KG1 (cell line): ENCODE measurements at places on chromosomes 3 and 15.

DNA sequence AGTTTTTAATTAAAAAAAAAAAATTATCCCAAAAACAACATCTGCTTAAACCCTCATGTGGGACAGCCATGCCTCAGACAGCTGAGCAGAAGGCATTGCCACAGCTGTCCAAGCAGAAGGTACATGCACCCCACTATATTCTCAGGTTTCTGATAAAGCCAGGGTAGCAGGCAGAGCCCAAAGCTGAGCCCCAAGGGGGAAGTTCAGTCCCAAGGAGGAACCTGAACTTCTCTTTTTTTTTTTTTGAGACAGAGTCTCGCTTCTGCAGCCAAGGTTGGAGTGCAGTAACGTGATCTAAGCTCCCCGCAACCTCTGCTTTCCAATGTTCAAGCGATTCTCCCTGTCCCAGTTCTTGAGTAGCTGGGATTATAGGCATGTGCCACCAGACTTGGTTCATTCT is 33.2 kb downstream of the MKRN2 start:
- DNase-seq: no peak

- DNase-seq: no peak
These were observed 14.7 kb downstream of the TM2D3 start for GRCh38 chr15:101637516-101637915.

DNA sequence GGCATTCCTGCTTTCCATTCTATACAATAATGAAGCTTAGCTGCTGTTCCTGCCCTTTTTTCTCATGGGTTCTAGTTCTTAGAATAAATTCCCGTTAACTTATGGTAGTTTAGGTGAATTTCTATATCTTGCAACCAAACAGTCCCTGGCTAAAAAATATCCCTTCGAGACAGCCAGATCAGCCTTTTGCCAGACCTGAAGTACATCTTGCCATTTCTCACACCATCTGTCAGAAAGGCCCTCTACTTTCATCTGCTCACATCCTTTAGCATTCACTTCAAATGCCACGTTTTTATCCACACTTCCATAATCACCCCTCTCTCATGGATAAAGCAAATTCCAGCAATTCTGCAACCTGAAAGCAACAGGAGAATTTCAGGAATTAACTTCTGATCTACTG is 145.4 kb downstream of the GAP43 start:
- DNase-seq: no peak

- no peak for DNase-seq
These were observed 315.6 kb downstream of the EDEM1 start for GRCh38 chr3:5503136-5503535.

GRCh38 chr3:119663885-119664284 is 3.5 kb upstream of the POPDC2 start:
- DNase-seq: no peak

- no peak for DNase-seq
These were observed 16.6 kb downstream of the TICRR start for GRCh38 chr15:89591834-89592233.

DNA sequence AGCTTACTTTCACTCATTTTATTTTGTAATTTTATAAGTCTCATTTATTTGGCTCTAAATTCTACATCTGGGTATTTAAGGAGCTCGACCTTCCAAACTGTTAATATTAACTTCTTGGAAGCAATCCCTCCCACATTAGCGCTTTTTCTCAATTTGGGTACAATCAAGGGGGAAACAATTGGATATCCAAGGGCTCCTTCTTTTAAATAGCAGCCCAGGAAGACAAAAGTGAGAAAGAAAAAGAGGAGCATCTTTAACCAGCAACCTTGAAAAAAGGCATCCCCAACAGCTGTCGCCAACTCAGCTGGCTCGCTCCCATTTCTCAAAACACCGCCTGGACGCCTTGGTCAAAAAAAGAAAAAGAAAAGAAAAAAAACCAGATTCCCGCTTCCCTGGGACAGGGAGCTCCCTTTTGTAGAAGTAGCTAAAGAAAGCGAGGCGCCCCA is 873 bp downstream of the C3orf70 start:
- no peak for DNase-seq

GRCh38 chr3:151112731-151113130 is 27.3 kb downstream of the MED12L start:
- no peak for DNase-seq

DNA sequence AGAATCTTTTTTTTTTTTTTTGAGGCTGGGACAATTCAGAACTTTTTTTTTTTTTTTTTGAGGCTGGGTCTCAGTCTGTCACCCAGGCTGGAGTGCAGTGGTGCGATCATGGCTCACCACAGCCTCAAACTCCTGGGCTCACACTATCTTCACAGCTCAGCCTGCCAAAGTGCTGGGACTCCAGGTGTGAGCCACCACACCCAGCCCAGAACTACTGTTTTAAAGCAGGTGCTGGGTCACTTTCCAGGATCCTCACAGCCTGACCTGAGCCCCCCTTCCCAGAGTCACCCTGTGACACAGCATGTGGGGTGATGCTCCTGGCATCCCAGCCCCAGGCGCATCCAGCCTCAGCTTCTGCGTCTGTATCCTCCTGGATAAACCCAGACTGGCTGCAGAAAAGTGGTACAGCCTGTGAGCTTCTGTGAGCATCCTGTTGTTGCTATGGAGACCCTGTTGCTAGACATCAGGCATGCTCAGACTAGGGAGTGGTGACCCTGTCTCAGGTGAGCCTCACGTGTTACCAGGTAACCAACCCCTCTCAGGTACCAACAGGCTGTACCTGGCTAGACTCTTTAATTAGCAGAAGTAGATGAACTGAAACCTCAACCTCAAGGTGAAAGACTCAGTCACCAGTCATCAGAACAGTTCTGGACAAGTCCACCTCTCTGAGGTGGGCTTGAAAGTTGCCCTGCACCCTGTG is 15.0 kb downstream of the KLF13 start:
- DNase-seq: no peak

DNA sequence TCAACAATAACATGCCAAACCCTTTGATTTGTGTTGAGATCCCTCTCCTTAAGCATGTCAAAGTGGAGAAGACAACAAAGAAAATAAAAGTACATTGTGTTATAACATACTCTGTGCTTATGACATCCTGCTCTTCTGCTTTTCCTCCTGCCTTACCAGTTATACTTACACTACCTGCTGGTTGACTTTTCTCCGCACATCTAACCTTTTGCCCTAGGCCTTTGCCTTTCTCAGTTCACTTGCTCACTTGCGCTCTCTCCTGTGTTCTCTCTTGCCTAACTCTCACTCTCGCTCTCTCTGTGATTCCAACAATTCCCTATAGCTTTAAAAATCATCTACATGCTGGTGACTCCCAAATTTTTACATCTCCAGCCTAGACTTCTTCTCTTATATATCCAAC is 5.7 kb downstream of the DNAH12 start:
- DNase-seq: no peak

DNA sequence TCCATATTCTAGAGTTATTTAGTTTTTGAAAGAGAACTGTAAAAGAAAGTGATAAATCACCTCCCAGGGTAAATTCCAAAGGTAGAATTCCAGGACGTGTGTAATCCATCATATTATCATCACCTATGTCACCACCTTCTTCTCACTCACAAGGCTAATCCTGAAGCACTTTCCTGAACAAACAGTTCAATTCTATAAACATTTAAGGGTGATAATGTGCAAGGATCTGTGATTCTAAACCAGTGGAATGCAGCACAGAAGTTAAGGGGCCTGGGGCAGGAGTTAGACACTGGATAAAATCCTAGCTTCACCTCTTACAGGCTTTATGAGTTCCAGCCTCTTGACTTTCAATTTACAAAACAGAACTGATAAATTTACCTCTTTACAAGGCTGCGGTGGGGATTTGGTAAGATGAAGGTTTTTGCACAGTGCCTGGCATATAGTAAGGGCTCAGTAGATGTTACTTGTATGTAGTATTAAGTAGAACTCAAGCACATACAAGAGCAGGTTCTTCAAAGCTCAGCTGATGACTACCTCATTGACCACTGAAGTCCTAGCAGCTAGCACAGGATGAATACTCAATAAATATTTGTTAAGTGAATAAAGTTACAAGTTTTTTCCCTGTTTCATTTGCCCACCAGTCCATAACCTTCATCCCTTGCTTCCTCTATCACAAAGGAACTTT is 47.3 kb upstream of the CCDC80 start:
- no peak for DNase-seq

DNA sequence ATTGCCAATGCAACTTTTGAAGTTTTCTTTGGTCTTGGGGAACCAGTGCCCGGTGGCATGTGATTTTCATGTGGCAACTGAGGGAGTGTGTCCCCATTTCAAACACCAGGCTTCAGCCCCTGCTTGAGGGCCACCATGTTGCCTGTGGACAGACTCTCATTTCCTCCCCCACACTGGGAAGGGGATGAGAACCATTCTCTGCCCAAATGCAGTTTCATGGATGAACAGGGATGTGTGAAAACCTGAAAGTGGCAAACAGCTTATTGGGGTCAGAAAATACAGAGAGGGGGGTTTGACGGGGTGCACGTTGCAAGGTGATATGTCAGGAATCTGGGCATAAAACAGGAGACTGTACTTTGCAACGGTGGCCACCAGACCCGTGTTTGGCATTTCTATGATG is 6.3 kb downstream of the FAM107A start:
- DNase-seq: no peak

GRCh38 chr3:40116478-40117177 is 192.9 kb upstream of the EIF1B start:
- no peak for DNase-seq

DNA sequence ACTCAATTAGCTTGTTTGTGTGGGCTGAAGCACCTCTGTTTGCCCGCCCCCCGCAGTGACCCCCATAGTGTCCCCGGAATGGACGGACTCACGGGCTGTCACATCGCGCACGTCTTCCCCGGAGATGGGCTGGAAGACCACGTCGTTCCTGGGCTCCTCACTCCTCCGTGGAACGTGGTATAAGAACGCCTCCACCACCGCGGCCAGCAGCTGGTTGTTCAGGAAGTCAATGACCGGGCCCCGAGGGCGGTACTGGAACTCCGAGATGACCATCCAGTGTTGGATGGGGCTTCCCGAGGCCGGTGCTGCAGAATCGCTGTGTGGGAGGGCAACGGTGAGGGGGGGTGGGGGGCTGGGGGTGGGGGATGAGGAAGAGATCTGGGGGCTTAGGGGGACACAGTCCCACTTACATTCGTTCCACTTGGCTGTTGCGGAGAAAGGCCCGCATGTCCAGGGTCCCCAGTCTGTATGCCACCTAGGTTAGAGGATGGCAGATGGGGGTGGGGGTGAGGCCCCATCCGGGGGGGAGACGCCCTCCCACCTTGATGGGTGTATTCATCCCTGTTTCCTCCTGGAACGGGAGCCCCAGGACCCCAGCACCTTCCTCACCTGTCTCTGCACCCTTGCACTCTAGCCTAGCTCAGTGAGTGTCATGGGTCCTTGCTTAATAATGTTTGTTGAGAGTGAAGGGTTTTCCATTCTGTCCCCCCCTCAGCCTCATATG is 30.2 kb downstream of the MUC20 start:
- DNase-seq: no peak

DNA sequence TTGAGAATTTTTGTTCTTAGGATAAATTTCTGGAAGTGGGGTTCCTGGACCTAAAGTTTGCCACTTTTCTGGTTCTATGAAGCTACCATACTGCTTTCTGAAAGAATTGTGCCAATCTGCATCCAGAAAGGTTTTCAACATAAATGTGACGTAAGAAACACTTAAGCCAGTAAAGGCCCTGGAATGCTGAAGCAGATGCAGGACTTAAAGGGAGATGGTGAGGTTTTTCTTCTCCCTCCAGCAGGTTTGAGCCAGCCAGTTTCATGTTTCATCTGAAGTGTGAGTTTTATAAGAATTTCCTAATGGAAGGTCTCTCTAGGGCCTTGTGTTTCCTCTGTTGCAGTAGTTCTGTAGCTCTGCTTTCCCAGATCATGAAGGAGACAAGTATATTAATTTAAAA is 33.1 kb downstream of the ZNF592 start:
- no peak for DNase-seq

GRCh38 chr15:39756806-39757522 is 25.7 kb downstream of the FSIP1 start:
- DNase-seq: peak; percentile 26

DNA sequence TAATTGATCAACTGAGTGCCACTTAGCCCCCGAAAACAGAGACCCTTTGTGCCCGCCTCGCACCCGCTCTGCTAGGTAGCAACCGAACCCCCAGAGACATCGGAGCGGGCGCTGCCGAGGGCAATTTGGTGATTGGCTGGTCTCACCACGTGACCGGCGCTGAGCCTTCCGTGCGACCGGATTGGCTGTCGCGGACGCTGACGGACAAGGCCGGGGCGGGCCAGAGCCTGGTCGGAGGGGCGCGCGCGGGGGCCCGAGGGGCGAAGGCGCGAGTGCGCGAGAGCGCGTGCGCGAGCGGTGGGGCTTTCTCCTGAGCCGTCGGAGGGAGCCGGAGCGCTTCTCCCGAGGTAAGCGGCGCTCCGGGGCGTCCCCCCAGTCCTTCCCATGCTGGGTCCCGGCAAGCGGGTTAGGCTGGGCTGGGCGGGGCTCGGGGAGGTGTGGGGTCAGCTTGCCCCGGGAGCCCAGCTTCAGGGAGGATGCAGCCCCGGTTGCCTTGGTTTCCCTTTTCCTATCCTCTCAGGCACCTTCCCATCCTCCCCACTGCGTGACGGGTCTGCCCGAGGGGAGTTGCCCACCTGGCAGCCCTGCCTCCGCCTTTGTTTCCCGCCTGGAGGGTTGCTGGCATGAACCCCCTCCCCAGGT is at the start of gene TMEM108:
Gene TMEM108 (plus strand): TSS at position 303 of the 642 bp plus-strand sequence.
- DNase-seq: no peak

GRCh38 chr3:49567406-49567805 is 13.1 kb downstream of the BSN start:
- DNase-seq: no peak

- no peak for DNase-seq
These were observed 6.7 kb upstream of the OCA2 start for GRCh38 chr15:28105793-28106192.

GRCh38 chr15:71254491-71254890 is 139.2 kb downstream of the THSD4 start:
- no peak for DNase-seq

DNA sequence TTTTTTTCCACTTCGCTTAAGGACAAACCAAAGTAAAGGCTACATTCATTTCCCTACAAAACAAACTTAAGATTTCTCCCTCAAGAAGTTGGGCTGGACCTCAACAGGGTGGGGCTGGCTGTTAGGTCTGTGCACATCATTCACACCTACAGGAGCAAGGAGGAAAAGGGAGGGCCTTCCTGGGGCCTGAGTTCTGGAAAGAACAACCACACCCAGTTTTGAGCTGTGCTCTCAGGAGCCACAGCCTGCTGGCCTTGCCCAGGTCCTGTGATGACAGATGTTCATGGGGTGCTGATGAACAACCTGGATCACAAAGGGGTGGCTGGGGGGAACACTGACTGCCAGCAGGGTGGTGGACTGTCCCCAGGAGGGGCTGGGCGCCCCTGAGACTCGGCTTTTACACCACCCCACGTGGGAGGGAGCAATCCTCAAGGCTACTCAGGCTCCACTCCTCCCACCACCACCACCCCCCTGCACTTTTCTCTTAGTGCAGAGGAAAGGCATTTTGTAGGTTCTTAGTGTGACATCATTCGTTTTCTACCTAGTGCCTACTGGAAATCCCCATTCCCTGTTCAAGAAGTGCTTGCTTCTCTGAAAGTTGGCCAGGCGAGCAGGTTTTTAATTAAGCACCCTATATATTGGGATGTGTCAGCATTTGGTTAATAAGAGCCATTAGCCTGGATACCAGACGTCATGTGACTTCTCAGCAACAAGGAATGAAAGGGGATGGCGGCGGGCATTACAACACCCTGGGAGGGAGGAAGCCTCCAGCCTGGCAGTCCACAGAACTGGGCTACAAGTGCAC is 35.7 kb downstream of the CCNB2 start:
- no peak for DNase-seq

- no peak for DNase-seq
These were observed 85.7 kb downstream of the OXNAD1 start for GRCh38 chr3:16350597-16351318.
